ENCODE measurements at places on chromosomes 12 and 14.

DNA sequence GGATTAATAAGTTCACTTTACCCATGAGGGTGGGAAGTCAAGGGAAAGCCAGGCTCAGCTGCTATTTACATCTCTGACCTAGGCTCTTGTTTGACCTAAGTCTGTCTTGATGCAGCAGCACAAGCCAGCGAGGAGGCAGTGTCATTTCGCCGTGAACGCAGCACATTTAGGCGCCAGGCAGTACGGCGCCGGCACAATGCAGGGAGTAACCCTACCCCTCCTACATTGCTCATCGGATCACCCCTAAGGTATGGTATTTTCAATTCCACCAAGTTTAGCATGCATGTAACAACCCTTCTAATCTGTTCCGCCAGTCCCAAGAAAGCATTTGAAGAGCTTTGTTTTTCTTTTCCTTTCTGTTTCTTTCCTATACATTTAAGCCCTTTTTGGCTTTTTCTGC, 81.2 kb downstream of the PCNX1 start:
- no peak for DNase-seq

- DNase-seq, result no peak
Observed at GRCh38 chr12:2567711-2568110, 227.1 kb upstream of the FKBP4 start.

- no peak for DNase-seq
Observed at GRCh38 chr14:88611878-88612277, 49.0 kb downstream of the ZC3H14 start.

DNA sequence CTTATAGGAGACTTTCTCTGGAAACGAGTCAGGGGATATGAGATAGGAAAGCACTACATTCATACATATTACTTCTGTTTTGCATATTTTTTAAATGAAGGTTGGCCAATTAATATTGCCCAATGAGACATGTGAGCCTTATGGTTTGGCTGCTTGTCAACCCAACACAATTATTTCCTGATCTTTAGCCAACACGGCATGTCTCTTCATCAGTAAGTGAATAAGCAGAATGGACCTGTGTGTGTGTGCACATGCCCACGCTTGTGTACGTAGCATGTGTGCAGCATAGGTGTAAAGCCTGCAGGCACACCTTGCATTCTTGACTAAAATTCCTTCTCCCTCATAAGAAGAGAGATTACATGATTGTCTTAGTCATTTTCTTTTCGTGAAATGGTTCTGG, 88.3 kb downstream of the STON2 start:
- no peak for DNase-seq

DNA sequence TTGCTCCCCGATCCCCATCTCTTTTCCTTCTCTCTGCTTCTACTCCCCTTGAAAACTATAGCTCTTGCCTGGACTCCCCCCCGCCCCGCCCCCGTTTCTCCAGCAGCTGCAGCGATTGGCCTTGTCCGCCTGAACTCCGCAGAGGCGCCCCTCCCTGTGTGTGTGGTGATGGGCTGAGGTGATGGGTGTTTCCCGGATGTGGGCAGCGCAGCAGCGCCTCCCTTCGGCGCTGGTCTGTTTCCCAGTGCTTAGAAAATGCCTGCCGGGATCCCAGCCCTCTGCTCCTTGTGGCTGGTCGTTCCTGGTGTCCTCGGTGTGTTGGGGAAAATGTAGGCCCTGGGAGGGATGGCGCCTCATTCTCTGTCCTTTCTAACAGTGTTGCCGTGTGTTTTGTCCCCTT, 43.3 kb downstream of the GALNT8 start:
- DNase-seq, result no peak

DNA sequence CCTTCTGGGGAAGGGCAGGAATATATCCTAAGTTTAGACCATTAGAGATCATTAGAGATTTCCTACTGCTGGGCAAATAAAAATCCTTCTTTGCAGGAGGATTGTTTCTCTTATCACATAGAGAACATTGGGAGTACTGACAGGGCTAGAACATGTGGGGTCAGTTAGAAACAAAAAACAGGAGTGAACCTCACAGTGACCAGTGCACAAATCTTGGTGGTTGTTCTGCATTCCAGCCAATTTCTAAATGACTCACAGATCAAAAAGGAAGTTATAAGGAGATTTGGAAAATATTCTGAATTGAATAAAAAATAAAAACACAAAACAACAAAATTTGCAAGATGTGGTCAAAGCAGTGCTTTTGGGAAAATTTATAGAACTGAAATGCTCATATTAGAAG, 118.8 kb downstream of the LLPH start:
- no peak for DNase-seq

DNA sequence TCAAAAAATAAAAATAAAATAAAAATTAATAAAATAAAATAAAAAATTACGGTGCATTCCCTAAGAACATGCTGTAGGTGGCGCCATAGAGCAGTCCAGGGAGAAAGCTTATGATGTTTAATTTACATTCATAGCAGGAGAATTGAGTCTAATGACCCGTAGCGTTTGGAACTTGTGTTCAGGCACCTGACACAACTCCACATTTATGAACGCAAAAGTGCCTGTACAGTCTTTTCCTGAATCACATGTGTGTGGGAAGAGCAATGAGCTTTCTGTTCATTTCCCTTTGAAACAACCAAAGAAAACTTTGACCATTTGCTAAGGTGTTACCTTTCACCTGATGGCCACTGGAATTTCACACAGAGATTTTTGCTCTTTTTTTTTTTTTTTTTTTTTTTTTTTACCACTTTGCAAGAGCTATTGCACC, 60.6 kb upstream of the KCNA1 start:
- peak; percentile 26 for DNase-seq

DNA sequence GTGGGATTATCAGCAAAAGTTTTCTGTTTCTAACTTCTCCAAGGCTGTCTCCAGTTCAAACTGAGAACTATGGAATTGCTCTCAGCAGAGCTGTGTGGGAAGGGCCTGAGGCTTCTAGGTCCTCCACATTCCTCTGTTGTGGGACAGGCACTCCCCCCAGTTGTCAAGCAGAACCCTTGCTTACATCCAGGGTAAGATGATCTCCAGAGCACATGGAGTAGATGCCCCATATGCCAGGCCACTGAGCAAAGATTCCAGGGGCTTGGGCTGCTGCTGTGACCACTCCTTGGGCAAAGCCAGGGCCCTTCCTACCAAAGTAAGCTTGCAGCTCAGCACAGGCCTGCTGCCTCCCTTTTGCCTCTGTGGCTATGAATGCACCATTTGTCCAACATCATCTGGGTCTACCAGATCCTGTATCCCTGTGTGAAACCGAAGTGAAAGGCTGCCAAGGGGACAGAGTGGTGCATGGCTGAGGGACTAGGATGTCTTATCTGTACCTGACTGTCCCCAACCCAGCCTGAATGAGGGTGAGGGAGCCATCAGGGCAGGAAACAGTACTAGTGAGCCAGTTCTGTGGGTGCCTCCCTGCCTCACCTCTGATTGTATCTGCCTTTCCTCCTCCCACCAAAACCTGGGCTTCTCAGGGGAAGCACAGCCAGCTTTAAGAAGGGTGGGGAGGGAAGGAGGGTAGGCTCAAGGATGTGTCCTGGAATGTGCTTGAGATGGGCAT, 13.1 kb upstream of the ESPL1 start:
- DNase-seq, result no peak

- DNase-seq, result no peak
Observed at GRCh38 chr14:74462993-74463392, 30.1 kb downstream of the NPC2 start.

GRCh38 chr12:94678849-94679248, 28.5 kb upstream of the TMCC3 start:
- DNase-seq, result no peak

DNA sequence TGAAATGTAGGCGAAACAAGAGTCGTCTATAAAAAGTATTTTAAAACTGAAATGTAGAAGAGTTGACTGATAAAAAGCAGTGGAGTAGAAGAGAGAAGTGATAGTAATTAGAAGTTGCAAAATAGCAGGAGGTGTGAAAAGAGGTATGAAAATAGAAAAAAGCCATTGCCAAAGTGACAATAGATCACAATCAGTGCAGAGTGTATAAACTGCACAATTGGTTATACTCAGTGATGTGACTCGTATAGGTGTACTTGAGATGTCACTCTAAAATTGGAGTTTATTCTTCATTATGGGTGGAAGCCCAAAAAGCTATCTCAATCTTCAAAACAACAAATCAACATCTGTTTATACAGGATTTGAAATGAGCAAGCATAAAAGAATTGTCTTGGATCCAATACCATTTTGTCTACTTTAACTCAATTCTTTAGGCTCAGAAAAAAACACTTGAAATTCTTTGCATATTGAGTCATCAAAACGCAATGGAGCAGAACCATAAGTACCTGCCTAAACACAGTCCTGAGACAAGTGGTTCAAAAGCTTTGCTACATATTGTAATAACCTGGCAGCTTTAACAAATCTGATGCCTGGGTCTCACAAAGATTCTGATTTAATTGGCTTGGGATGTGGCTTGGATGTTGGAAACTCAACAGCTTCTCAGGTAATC, 8.8 kb downstream of the IKBIP start:
- no peak for DNase-seq

- no peak for DNase-seq
Observed at GRCh38 chr14:96039633-96040311, 610 bp downstream of the C14orf132 start.

DNA sequence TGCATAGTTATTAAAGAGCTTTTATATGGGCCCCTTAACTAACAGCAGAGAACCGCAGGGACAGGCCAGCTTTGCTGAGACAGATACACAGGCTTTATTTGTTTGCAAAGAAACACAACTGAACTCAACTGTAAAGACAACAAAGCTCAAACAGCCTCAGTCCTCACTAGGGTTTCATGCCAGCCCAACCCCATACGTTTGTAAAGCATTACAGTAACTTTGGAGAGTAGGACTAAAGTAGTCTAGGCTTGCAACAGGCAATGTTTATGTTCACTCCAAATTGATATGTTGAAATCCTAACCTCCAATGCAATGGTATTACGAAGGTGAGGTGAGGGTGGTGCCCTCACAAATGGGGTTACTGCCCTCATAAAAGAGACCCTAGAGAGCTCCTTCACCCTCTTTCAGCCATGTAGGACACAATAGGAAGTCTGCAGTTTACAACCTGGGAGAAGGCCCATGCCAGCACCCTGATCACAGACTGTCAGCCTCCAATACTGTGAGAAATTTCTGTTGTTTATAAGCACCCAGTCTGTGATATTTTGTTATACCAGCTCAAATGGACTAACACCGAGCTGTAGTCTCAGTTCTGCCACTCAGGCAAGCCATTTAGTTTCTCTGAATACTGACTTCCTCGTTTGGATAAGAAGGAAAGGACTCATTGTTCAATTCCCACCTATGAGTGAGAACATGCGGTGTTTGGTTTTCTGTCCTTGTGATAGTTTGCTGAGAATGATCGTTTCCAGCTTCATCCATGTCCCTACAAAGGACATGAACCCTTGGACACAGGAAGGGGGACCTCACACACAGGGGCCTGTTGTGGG, 35.2 kb downstream of the PPM1H start:
- DNase-seq, result no peak

DNA sequence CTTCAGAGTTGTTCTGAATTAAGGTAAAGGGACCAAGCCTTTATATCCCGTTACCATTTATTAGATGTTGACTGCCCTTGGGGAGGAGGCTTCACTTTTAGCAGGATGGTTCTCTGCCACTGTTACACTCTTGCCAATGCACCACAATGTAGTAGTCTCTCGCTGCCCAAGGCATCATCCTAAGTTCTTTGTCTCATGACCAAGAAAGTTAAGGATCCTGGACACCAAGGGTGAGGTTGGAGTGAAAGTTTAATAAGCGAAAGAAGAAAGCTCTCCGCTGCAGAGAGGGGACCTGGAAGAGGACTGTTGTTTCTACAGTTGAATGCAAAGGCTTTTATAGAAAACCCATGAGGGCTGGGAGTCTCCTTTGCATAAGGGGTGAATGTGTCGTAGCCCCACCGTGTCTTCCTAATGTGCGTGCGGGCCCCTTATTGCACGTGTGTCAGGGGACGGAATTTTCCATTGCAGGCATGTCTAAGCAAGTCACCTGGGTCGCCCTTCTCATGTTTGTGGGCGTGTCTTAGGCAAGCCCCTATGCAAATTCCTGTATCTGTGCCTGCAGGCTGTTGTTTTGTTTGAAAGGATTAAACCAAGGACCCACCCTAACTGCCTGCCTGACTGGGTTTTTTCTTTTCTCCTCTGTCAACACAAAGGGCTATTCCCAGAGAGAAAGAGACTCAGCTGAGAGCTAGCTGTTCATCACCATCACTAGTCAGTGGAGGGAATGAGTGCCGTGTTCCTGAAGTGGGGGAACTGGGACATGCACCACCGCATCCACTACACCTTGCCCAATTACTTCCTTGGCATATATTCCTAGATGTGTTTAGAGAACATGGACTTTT, 17.6 kb upstream of the RNASE1 start:
- no peak for DNase-seq

GRCh38 chr14:58133739-58134138, 18.3 kb downstream of the ARMH4 start:
- DNase-seq, result no peak

- no peak for DNase-seq
Observed at GRCh38 chr14:90676912-90677311, 139.3 kb downstream of the TTC7B start.

DNA sequence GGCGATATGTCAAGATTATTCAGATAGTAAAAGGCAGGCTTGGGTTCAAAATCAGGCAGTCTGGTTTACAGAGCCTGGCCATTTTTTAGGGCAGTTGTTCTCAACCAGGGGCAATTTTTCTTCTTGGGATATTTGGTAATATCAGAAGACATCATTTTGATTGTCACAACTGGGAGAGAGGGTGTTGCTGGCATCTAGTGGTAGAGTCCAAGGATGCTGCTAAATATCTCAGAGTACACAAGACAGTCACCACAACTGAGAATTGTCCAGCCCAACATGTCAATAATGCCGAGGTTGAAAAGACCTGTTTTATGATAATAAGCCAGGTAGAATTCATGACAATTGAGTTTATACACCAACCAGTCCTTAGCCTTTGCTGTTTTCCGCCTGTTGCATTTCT, 733.9 kb downstream of the NRXN3 start:
- no peak for DNase-seq

GRCh38 chr12:5537771-5538170, 105.9 kb downstream of the NTF3 start:
- no peak for DNase-seq

GRCh38 chr12:10389904-10390303, at the start of gene KLRK1:
Gene KLRK1, minus strand, starts transcription at chr12:10390041. Its CDS starts 1,231 bp downstream, at chr12:10388810.
- DNase-seq, result no peak

DNA sequence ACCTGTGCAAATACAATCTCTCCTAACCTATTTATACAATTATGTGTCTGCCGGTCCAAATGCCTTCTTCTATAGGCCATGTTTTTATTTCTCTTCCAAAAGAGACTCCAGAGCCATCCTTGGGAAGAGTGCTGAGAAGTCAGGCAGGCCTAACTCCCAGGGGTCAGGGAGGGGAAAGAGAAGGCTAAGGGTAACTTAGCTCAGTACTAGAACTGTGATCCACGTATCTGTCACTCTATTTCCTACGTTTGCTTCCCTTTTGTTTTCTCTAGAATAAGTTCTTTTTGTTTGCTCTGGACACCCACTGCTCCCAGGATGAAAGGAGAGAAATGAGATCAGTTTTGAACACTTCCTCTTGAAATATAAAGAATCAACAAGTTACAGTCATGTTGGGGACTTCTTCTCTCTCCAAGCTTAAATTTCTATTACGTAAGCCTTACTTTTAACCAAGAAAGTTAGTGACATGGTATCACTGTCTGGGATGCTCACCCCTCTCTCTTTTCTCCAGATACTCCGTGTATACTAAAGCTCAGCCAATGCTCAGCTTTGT, 79.2 kb downstream of the DAD1 start:
- DNase-seq, result no peak

- no peak for DNase-seq
Observed at GRCh38 chr12:3607039-3607720, 116.2 kb downstream of the PRMT8 start.

Measured in immature natural killer cell (primary cell).